Thoracic aorta (tissue), 2 donors: ENCODE measurements at places on chromosomes 2 and 18.

GRCh38 chr2:27593240-27593639, 10.4 kb downstream of the ZNF512 start:
- DNase-seq, result no peak

DNA sequence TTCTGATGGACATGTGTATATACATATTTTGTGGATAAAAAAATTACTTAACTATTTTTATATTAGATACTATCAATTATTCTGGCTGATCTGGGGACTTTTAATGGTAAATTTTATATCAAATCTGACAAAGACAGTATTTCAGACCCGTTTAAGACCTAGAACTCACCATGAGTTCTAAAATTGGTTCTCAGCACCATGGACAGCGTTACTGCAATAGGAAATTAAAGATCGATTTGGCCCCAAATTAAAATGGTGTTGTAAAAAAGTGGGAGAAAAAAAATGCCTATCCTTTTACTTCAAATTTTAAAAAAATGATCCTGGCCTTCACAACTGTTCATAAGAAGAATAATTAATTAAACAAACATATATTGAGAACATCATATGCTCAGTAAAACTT, 919 bp upstream of the SCN2A start:
- DNase-seq, result no peak

GRCh38 chr2:68961380-68961779, 8.7 kb upstream of the GKN2 start:
- DNase-seq, result no peak

DNA sequence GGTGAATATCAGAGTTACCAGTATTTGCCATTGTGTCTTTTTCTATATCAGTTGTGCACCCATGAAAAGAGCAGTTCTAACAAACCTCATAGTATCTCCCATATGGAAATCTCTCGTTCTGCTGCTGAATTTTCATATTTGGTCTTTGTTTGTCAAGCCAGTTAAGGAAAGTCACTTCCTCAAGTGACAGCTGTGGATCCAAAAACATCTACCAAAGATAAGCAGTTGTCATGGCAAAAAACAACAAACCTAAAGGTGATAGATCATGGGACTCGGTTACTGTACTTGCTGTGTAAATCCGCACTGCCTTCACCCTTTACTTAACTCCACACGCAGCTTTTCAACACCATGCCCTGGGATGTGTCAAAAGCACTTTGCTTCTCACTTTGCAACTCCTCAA, 17.3 kb downstream of the BMP10 start:
- no peak for DNase-seq

DNA sequence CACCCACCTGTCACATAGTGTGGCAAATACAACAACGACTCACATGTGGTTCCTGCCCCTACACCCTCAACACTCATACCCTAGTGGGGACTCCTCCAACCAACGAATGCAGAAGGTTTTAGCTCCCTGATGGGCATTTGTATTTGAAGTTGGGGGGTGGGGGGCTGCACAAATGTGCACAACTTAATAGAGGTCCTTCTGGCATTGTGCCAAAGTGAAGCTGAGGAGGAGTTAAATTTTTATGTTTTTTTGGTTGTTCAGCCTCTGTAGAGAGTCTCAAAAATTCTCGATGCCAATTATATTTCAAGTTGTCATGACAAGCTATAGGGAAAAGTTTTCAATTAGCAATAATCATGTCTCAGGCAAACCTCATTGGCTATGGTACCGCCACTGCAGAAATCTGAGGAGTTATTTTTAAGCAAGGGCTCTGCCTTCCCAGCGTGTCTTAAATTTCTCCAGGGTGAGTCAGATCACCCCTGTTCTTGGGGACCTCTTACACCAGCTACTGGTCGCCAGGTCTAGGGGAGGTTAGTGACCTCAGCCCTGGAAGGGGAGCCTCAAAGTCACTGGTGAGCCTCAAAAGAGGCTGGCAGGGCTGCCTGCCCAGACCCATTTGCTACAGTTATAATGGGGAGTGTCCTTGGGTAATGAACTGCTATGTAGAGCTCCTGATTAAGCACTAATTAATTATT, 102.7 kb upstream of the TAF1B start:
- no peak for DNase-seq
